ENCODE measurements at places on chromosomes 4 and X. TPM values are rescaled to one million over a fixed set of nuclear protein-coding genes. Genes with fewer than 3 reads are reported as not detected.

Gene CENPVL1
- not detected for total RNA-seq

Gene TLR6
- 6.3 TPM for total RNA-seq

Gene MAOA
- 134 TPM for total RNA-seq

Gene HAUS7
- total RNA-seq = 11.3 TPM

Gene CD38
- total RNA-seq = 8.6 TPM
